ENCODE measurements at places on chromosomes 2 and 18. TPM values are rescaled to one million over a fixed set of nuclear protein-coding genes. Genes with fewer than 3 reads are reported as not detected.

The ITGA4 gene
- 9.4 TPM for total RNA-seq

The ERFE gene
- 1.3 TPM for total RNA-seq

The TBR1 gene
- 132 TPM for total RNA-seq

The CHRND gene
- total RNA-seq = not detected

The ZNF512 gene
- total RNA-seq = 69.8 TPM

The ZNF514 gene
- 57.6 TPM for total RNA-seq

The VWA3B gene
- 1.3 TPM for total RNA-seq

The SLC8A1 gene
- 160 TPM for total RNA-seq

The NCKAP5 gene
- 19.7 TPM for total RNA-seq

The DNAH6 gene
- total RNA-seq = 10.6 TPM

The AOX1 gene
- total RNA-seq = 1.9 TPM

The PROKR1 gene
- total RNA-seq = 2.8 TPM

The IL36G gene
- total RNA-seq = not detected

The MXD1 gene
- total RNA-seq = 11.3 TPM

The ZNF24 gene
- 79.5 TPM for total RNA-seq

The SULT1C4 gene
- 11.9 TPM for total RNA-seq

The CHRNA1 gene
- not detected for total RNA-seq

The GKN2 gene
- not detected for total RNA-seq

The IL1F10 gene
- not detected for total RNA-seq

The ZFP36L2 gene
- total RNA-seq = 2.8 TPM

The CHST9 gene
- total RNA-seq = 2.5 TPM

The OR6B2 gene
- not detected for total RNA-seq

The CDH20 gene
- 5.9 TPM for total RNA-seq

The SCN9A gene
- total RNA-seq = 144 TPM

The CCDC102B gene
- total RNA-seq = 20.0 TPM

The CFAP210 gene
- total RNA-seq = 2.2 TPM

The LAMA3 gene
- 6.6 TPM for total RNA-seq

The FSHR gene
- total RNA-seq = not detected

The LHCGR gene
- total RNA-seq = not detected

The MBP gene
- 10.6 TPM for total RNA-seq

The FAM228A gene
- 9.4 TPM for total RNA-seq

The C18orf54 gene
- total RNA-seq = 13.5 TPM

The GPR55 gene
- not detected for total RNA-seq

The STRN gene
- 38.5 TPM for total RNA-seq

The LOXL3 gene
- 19.4 TPM for total RNA-seq

The GKN1 gene
- not detected for total RNA-seq

The CNTNAP5 gene
- 65.1 TPM for total RNA-seq

The TWSG1 gene
- 18.8 TPM for total RNA-seq

The CD28 gene
- total RNA-seq = under 0.01 TPM

The OLA1 gene
- total RNA-seq = 79.2 TPM

The RNF144A gene
- total RNA-seq = 62.0 TPM

Measured in parietal lobe (tissue), 2 donors.